ENCODE measurements at places on chromosomes 16 and 17. TPM values are rescaled to one million over a fixed set of nuclear protein-coding genes. Genes with fewer than 3 reads are reported as not detected.

Gene NOTUM
- total RNA-seq = not detected

Gene LIG3
- total RNA-seq = 83.7 TPM

Gene HCRT
- total RNA-seq = not detected

Gene ADCY7
- 512 TPM for total RNA-seq

Gene ITGA2B
- 32.6 TPM for total RNA-seq

Gene GAS7
- 89.1 TPM for total RNA-seq

Gene ZNF598
- 58.2 TPM for total RNA-seq

Gene CNEP1R1
- total RNA-seq = 37.5 TPM

Gene ENPP7
- total RNA-seq = not detected

Gene MRPS7
- 27.9 TPM for total RNA-seq

Gene SLC22A31
- total RNA-seq = not detected

Gene SLC4A1
- not detected for total RNA-seq

Gene RNF151
- not detected for total RNA-seq

Gene ATF7IP2
- 53.5 TPM for total RNA-seq

Gene RNF157
- total RNA-seq = 8.5 TPM

Gene KRT39
- total RNA-seq = not detected

Gene KRT222
- not detected for total RNA-seq

Gene LRRC37A3
- total RNA-seq = 22.7 TPM

Gene PMP22
- total RNA-seq = not detected

Gene CCL14
- not detected for total RNA-seq

Gene SP2
- 29.4 TPM for total RNA-seq

Gene PARD6A
- total RNA-seq = 3.1 TPM

Gene HOXB1
- total RNA-seq = not detected

Gene TSNAXIP1
- total RNA-seq = 0.68 TPM

Gene EPX
- total RNA-seq = not detected

Gene NLRC3
- 133 TPM for total RNA-seq

Gene CCT6B
- 4.1 TPM for total RNA-seq

Gene GJC1
- total RNA-seq = 0.16 TPM

Gene VAT1
- 31.9 TPM for total RNA-seq

Gene SOX8
- total RNA-seq = not detected

Gene DOC2B
- 0.20 TPM for total RNA-seq
